Osteoblast (primary cell): ENCODE measurements at places on chromosomes 5 and 9. TPM values are rescaled to one million over a fixed set of nuclear protein-coding genes. Genes with fewer than 3 reads are reported as not detected.

GRCh38 chr5:145980718-145981117 lies 44.3 kb downstream of the SH3RF2 start:
- no peak for DNase-seq

The IFNA21 gene
- not detected in 2 replicates for total RNA-seq

DNA sequence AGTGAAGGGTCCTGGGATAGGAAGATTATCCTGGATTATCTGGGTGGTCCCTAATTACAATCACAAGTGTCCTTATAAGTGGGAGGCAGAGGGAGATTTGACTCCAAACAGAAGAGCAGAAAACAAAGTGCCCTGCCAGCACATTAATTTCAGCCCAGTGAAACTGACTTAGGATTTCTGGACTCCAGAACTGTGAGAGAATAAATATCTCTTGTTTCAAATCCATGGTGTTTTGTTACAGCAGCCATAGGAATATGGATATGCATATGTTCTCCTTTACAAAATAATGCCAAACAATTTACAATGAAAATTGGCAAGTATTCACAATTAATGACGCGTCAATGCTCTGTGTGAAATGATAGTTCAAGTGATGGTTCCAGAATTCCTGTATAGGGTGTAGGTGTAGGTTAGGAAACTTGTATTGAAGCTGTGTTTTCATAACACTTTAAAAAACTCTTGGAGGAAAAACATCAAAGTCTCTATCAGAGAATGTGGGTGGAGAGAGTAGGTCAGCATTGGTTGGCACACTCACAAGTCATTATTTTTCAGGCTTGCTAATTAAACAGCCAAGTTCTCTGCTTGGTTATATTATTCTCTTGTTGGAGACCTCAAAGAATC lies 19.9 kb upstream of the PLPP1 start:
- DNase-seq: no peak

DNA sequence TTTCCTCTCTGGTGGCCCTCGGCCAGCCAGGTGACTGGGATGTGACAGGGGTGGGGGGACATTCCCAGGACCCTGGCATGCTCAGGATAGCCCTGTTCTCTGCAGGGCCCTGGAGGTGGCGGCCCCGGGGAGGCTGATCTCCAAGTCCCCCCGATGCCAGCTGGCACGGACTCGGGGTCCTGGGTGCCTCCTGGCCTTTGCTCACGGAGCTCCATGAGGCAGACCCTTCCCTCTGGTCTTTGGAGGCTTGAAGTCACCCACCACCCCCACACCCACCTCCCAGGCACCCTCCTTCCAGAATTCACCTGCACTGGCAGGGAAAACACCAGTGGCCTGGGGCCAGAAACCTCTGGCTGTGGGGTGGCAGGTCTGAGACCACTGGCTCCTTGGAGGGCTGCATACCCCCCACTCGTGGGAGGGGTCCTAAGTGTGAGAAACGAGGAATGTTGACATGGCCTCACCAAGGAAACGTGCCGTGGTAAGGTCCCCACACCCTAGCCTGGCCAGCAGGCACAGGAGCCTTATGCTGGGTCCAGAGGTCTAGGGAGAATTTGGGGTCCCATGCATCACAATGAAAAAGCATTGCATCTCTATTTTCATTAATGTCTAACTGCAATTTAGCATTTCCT lies 130.8 kb upstream of the FAM120A start:
- DNase-seq: peak; percentile 61

The TTC16 gene
- under 0.01 TPM in 1 of 2 replicates, not detected in the other for total RNA-seq

DNA sequence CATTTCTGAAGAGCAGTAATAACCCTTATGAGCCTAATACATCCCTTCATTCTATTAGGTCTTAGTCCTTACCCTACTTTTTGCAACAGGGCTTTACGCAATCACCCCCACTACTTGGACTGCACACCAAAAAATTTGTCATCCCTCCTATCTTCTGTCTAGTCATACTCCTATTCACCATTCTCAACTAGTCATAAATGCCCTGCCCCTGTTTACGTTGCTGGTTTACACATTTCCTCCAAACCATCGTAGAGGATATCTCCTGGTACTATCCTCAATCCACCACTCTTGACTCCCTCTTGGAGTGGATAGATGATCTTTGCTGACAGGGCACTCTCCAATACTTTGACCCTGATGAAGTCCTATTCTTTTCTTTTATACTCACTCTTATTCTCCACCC lies 98.2 kb upstream of the CCNG1 start:
- DNase-seq: no peak

The CDO1 gene
- total RNA-seq: 8.0 and 8.3 TPM in 2 replicates

- no peak for DNase-seq
These were observed 830.4 kb upstream of the GRAMD2B start for GRCh38 chr5:125592856-125593255.

DNA sequence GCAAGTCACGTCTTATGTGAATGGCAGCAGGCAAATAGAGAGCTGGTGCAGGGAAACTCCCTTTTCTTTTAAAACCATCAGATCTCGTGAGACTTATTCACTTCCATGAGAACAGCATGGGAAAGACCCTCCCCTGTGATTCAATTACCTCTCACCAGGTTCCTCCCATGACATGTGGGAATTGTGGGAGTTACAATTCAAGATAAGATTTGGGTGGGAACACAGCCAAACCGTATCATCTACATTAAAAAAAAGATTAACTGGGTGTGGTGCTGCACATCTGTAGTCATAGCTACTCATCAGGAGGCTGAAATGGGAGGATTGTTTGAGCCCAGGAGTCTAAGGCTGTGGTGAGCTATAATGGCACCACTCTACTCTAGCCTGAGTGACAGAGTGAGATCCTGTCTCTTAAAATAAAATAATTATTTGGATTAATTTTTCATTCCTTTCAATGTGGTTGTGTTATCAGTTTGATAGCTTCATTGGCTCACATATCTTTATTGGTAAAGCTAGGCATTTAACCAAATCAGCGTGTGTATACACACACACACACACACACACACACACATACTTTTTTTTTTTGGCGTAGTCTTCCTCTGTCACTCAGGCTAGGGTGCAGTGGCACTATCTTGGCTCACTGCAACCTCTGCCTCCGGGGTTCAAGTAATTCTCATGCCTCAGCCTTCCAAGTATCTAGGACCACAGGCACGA lies 21.8 kb downstream of the DENND4C start:
- no peak for DNase-seq

The DIPK1B gene
- not detected in 2 replicates for total RNA-seq

The NRG2 gene
- total RNA-seq: 0.72 and 0.88 TPM in 2 replicates

- no peak for DNase-seq
These were observed 22.0 kb downstream of the ZNF618 start for GRCh38 chr9:113898151-113898550.

The EIF4EBP3 gene
- 3.8 and 4.7 TPM in 2 replicates for total RNA-seq

GRCh38 chr9:78874061-78874460 lies 577.1 kb downstream of the PSAT1 start:
- no peak for DNase-seq

GRCh38 chr5:95151694-95152093 lies 133.2 kb downstream of the MCTP1 start:
- no peak for DNase-seq

GRCh38 chr5:134183481-134183880 lies 6.7 kb upstream of the SKP1 start:
- no peak for DNase-seq

DNA sequence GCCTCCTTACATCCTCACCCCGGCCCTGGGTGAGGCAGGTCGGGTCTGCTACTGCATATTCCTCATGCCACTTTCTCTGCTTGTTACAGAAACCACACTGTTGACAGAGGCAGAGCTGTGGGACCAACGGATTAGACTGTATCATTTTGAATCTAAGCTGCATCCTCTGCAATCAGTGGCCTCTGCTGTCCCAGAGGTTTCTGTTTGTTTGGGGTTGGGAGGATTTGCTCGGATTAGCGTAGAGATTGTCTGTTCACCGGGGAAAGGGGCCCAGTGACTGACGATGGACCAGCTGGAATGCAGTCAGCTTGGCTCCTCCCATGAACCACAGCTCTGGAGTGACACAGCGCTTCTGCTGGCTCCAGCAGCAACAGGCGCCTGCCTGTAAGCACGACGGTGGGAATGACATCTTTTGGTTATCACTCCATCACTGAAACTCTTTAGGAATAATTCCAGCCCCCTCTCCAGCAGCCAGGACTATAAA lies 37.3 kb upstream of the ADRA1B start:
- DNase-seq: peak; percentile 88

The OR13J1 gene
- total RNA-seq: not detected in 2 replicates

GRCh38 chr9:92737216-92737606 lies 27.4 kb downstream of the BICD2 start:
- DNase-seq: peak; percentile 86

- no peak for DNase-seq
These were observed 146.4 kb downstream of the PALM2AKAP2 start for GRCh38 chr9:109926421-109926869.

The SEMA5A gene
- 42.3 and 47.1 TPM in 2 replicates for total RNA-seq

DNA sequence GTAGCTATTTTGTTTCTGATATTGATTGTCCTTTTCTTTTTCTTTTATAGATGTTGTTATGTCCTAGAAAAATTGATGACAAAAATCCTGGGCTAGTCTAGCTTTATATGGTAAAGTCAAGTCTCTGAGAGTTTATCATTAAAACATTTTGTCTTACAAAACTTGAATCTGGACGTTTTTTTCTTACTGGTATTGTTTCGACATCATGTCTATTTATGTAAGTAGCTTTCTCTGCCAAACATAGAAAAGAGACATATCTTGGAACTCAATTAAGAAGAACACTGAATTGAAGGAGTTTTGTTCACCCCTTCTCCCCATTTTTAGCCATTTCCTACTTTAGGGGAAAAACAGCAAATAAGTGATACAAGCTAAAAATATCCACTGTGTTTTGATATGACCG lies 151.5 kb downstream of the ISOC1 start:
- no peak for DNase-seq

DNA sequence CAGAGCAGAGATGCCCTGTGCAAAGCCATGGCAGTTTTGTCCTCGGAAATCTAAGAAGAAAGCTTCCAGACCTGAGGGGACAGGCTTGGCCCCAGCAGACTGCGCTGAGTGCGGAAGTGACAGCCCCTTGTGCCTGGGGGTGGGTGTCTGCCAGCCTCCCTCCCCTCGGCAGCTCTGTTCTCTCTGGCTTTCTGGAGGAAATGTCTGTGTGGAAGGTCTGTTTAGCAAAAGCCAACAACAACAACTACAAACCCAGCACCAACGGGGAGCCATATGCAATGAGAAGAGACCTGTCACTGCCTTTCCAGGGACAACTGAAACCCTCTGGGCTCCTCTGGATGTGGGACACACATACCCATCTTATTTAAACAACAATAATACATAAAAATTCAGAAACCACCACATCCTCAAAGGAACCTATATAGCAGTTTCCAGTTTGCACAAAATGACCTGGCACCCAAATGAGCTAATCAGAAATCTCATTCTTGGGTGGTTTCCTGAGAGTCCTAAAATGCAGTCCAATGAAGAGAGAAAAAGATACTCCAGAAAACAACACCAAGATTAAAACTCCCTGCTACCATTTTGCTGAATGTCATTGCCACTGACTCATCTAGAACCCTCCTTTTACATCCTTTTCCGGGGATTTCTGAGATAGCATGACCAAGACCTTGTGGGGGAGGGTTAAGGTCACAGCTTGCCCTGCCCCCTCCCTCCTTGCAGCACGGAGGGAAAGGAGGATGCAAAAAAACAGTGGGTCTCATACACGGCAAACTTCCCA lies 97.7 kb downstream of the AK8 start:
- no peak for DNase-seq

The AGXT2 gene
- not detected in 2 replicates for total RNA-seq

The PDZD2 gene
- total RNA-seq: 0.29 and 0.36 TPM in 2 replicates

- no peak for DNase-seq
These were observed 534 bp upstream of the SAPCD2 start for GRCh38 chr9:137070906-137071275.

DNA sequence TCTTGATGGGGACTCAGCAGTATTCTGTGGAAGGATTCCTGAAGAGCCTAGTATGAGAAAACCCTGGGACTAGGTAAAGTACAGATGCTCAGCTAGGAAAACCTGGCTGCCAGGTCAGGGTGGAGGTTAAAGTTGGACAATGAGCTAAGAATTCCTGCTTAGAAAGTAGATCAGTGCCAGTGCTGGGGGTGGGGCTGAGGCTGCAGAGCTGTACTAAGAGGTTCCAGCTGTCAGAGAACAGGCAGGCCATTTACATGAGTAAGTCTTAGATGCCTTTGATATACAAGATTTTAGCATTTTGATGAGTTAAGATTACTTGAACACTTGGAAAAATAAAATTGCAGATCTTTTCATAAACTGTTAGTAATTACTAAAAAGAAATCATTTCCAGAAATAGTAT lies 332.3 kb upstream of the NUDT12 start:
- no peak for DNase-seq

DNA sequence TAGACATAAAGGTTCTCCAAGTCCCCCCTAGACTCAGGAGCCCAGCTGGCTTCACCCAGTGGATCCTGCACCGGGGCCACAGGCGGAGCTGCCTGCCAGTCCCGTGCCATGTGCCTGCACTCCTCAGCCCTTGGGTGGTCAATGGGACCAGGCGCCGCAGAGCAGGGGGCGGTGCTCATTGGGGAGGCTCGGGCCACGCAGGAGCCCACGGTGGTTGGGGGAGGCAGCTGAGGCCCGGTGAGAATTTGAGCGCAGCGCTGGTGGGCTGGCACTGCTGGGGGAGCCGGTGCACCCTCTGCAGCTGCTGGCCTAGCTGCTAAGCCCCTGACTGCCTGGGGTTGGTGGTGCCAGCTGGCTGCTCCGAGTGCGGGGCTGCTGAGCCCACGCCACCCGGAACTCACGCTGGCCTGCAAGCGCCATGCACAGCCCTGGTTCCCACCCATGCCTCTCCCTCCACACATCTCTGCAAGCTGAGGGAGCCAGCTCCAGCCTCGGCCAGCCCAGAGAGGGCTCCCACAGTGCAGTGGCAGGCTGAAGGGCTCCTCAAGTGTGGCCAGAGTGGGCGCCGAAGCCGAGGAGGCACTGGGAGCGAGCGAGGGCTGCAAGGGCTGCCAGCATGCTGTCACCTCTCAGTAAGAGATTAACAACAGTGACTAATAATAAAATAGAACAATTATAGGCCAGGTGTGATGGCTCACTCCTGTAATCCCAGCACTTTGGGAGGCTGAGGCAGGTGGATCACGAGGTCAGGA lies 65.9 kb downstream of the SPATA31D1 start:
- no peak for DNase-seq

DNA sequence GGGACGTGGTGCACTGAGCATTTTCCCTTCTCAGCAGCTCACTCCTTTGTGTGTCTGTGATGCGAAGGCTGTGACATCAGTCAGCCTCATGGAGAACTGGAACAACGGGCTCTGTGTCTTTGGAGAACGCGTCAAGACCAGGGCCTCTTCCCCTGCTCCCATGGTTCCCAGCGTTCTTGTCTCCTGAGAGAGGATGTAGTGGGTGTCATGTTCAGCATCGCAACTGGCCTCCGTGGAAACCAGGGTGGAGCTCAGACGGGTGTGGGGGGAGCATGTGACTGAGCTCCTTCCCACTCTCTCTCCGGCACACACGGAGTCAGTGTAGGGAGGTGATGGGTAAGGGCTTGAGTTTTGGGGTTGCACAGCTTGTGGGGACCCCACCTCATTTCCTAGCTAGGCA lies 59.7 kb downstream of the TENT4A start:
- DNase-seq: peak; percentile 78

DNA sequence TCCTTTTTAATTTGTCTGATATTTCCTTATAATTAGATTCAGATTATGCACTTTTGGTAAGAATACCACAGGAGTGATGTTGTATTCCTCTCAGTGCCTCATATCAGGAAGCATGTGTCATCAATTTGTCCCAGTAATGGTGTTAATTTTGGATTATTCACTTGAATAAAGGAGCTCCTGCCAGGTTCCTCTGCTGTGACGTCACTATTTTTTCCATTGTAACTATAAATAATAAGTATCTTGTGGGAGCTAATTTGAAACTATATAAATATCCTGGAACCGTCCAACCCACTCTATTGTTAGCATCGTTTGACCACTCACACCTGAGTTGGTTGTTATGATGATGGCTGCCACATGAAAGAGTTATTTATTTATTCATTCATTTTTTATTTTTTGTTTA lies 107.9 kb downstream of the INVS start:
- no peak for DNase-seq
